Uterus (tissue), 4 donors: ENCODE measurements at places on chromosomes 11 and 22. TPM values are rescaled to one million over a fixed set of nuclear protein-coding genes. Genes with fewer than 3 reads are reported as not detected.

DNA sequence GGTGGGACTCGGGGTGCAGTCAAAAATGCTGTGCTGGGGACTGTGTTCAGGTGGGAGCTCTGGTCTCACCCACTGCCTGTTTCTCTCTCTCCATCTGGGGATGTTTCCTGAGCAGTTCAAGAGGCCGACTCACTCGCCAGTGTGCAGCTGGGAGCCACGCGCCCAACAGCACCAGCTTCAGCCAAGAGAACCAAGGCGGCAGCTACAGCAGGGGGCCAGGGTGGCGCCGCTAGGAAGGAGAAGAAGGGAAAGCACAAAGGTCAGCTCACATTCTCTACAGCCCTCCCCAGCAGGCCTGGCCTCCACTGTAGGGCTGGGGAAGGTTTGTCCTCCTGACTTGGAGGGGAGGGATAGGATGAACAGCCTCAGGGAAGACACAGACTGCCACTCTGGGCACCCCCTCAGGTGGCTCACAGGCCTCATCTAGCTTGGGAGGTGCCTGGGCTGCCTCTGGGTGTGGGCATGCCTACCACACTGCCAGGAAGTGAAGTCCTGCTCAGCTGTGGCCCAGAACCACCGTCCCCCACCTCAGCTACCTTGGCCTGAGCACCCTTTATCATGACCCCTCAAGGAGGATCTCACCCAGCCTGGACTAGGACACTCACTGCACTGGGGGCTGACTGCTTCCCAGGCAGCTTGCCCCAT is 13.0 kb downstream of the TUB start:
- no peak for DNase-seq

DNA sequence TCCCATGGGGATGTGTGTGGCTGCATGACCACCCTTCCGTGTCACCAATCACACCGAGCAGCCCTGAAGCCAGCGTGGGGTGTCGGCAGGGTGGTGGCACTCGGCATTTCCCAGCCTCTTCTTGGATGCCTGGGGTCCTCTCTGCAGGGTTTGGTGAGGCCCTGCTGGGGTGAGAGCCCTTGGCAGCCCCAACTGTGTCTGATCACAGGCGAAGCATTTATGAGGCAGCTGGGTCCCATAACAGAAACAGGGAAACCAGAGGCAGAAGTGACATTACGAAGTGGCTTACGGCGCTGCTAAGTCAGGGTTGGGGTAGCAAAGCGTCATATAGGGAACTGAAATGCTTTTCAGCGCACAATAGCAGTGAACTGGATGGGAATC is 92.3 kb upstream of the SEPTIN5 start:
- no peak for DNase-seq

DNA sequence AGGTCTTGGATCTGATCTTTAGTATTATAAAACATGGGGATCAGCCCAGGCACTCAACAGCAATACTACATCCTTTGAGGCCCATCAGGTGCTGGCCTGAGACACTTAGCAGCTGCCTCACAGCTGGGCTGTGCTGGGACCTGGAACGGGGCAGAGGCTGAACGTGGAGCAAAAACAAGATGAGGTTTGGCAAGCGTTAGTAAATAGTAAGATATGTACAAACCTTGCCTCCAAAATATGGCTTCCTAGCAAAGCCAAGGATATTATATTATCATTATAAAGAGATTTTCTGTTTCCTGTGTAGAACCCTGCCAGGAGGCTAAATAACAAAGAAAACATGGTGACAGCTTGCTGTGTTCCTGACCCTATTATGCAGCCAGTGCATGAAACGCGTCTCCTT is 60.0 kb upstream of the SPON1 start:
- no peak for DNase-seq

DNA sequence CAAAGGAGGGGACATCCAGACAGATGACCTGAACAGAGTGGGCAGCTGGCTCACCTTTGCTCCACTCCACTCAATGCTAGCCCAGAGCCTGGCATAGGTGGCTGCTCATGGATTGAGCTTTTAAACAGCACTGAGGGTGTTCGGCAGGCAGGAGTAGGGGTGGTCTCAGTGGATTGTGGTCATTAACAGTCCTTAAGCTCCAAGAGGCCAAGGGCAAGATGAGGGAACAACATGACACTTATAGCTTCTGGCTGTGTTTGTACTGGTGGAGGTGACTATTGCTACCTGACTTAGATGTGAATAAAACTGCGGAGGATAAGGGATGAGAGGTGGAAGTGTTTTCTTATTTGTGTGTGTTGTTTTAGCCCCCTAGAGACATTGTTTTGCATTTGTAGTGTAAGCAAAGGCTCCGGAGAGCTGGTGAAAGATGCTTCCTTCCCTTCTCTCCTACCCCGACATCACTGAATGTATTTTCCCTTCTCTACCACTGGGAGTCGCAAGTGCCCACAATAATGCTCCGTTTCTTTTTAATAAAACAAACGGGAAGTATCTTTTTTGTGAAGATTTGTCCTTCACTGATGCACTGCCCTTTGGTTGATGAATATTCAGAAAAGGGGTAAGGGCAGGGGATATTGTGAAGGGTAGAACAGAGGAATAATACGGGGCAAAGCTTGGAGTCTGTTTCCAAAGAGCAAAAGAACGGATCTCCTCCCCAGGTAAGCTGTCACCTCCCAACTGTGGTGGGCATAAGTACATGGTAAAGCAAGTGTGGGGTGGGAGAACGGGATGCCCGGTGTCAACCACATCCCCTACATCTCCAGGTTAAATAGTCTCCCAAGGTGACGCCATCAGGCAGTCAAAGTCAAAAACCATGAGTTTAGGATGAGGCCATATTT is 27.5 kb upstream of the MTNR1B start:
- DNase-seq = no peak

Gene MYEOV
- 1.4 TPM for total RNA-seq

DNA sequence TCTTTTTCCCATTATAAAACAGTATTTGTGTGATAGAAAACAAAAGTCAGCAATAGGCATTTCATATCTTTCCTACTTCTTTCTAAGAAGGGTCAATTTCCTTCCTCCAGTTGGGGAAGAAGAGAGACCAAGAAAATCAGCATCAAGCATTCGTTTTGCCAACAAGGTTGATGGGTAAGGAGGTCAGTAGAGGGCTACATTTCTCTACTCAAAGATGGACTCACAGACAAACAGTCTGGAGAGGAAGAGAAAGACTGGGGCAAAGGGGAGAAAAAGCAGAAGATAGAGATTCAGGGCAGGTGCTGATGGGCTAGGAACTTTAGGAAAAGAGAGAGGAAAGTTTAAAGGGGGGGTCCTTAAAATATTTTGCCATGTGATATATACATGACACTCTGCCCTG is 8.6 kb upstream of the MTNR1B start:
- DNase-seq = no peak

DNA sequence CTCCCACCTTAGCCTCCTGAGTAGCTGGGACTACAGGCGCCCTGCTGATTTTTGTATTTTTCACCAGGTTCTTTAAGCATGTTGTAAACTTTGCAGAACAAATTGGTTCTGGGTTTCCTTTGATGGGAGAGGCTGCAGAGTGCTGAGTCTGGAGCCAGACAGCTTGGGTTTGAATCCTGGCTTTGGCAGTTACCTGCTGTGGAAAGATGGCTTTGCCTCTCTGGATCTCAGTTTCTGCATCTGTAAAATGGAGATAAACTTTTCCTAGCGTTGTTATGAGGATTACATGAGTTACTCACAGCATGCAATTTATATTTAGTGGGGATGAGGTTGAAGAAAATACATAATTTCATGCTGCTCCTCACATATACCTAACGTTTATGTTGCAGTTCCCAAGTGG is 19.1 kb downstream of the ZNRF3 start:
- no peak for DNase-seq

DNA sequence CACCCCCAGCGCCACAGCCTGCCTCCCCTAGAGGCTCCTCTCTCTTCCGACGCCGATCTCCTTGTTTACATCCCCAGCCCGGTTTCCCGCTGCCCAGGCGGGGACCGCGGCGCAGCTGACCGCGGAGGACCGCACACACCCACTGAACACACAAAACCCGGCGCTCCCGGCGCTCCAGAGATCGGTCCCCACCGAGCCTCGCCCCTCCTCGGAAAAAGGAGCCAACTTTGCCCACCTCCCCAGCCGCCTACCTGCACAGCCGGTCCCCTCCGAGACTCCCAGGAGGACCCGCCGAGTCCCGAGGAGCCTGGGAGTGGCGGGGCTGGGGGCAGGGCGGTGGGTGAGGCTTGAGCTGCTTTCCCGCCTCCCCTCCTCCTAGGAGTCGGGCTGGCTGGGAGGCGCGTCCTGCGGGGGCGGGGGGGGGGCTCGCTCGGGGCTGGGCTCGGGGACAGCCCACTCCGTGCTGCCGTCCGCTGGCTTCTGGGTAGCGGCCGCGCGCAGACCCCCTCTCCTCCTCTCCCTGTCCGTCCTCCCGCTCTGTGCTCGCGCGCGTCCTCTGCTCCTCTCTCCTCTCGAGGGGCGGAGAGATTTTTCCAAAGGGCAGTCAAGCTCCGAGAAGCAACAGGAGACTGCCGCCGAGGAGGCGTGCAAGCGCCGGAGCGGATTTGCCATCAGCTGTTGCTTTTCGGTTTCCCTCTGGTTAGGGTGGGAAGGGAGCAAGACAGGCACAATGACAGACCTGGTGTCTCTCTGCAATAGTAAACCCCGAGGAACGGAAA is at the start of gene FXYD6:
Gene FXYD6, minus strand, starts transcription at position 318 of the 779 bp plus-strand sequence. CDS start 33,882 bp downstream, outside the sequence.
- peak; percentile 81 for DNase-seq

Gene RAB36
- total RNA-seq = 28.7 TPM

Gene GP1BB
- total RNA-seq = 7.4 TPM

DNA sequence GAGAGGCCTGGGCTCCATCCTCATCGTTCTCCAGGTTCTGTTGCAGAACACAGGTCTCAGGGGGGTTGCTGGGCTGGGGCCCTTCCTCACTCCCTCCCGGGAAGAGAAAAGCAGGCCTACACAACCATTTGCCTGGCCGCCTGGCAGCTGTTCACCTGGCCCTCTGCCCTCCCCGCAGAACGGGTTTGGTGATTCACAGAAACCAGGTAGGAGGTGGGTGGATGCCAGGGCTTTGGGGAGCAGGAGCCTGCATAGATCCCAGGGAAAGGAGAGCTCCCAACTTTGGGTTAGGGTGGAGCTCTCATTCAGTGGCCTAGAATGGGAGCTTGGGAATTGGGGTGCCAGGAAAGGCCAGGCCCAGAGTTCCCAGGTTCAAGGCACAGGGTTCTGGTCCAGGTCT is 995 bp downstream of the TMEM134 start:
- peak; percentile 44 for DNase-seq

DNA sequence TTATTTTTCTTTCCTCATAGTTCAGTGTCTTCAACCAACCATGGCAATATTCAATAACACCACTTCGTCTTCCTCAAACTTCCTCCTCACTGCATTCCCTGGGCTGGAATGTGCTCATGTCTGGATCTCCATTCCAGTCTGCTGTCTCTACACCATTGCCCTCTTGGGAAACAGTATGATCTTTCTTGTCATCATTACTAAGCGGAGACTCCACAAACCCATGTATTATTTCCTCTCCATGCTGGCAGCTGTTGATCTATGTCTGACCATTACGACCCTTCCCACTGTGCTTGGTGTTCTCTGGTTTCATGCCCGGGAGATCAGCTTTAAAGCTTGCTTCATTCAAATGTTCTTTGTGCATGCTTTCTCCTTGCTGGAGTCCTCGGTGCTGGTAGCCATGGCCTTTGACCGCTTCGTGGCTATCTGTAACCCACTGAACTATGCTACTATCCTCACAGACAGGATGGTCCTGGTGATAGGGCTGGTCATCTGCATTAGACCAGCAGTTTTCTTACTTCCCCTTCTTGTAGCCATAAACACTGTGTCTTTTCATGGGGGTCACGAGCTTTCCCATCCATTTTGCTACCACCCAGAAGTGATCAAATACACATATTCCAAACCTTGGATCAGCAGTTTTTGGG is at the start of gene OR51T1:
Gene OR51T1, plus strand, starts transcription at position 41 of the 641 bp plus-strand sequence. Its CDS starts 0 bp downstream, at position 41.
- DNase-seq = no peak

- no peak for DNase-seq
These were observed 32.9 kb downstream of the SMCO4 start for GRCh38 chr11:93510196-93510873.

DNA sequence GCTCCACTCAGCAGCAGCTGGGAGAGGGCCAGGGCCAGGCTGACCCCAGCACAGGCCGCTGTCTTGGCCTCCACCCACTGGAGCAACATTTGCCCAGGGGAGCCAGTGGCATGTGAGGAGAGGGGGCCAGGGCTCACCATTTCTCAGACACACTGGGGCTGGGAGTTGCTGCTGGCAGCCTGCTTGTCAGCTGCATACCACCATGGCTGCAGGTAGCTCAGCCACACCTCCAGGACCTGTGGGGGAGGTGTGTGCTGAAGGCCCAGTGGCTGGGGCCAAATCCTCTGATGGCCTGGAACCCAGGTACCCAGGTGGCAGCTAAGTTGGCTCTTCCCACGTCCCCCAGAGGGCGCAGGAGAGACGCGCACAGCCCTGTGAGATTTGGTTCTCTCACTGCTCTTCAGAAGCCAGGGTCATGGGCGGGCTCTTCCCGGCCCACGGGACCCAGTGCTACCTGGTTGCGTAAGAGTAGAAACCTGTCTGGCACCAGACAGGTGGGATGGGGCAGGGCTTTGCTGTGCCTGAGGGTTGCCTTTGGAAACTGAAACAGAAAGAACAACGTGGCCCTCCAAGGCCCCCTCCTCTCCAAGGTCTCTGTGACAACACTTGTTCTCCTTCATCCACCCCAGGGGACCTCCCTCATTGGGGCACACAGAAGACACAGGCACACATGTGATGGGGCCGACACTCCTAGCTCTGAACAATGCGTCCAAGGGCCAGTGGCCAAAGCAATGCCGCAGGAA is 98.8 kb downstream of the MED15 start:
- no peak for DNase-seq

DNA sequence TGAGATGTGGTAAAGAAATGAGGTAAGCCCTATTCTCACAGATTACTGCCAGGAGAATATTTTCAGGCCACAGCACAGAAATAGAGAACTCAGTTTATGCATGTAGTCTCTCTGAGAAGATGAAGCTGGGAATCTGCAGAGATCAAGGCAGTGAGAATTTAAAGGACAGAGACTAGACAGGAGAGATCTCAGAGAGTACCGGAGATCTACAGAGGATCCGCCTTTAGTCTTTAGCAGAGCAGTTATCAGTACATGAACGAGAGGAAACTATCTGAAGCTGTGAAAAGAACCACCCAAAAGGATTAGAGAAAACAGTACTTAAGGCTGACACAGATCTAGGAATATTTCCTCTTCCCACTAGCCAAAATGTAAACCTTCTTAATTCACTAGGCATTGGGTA is 101.5 kb downstream of the DLG2 start:
- DNase-seq = no peak

GRCh38 chr11:119427279-119427678 is 4.3 kb upstream of the THY1 start:
- no peak for DNase-seq

GRCh38 chr22:20044495-20045151 is 23.7 kb downstream of the TANGO2 start:
- DNase-seq = no peak
